ENCODE measurements at places on chromosomes 11 and 22.
A peak's percentile ranks its signal among the peaks of the same experiment; 100 is the strongest.

DNA sequence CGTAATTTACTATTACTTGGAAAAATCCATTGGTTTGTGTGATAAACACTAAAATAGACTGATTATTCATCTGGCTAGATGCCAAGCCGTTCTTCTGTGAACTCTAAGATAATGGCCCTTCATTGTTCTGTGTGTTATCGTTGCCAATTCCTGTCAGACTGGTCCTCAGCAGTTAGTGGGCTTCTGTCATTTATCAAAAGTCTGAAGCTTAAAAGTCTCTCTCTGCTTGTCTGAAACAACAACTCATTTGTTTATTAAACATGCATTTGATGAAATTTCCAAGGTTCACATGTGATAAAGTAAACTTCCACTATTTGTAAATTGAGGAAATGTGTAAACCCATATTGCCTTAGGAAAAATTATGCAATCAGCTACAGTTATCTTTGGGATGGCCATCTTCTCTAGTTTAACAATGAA, 21.1 kb upstream of the RDX start:
- DNase-seq, result peak; percentile 13

GRCh38 chr11:10515418-10515817, 25.6 kb downstream of the RNF141 start:
- no peak for DNase-seq

GRCh38 chr22:28670756-28671155, 8.9 kb downstream of the TTC28 start:
- DNase-seq, result no peak

DNA sequence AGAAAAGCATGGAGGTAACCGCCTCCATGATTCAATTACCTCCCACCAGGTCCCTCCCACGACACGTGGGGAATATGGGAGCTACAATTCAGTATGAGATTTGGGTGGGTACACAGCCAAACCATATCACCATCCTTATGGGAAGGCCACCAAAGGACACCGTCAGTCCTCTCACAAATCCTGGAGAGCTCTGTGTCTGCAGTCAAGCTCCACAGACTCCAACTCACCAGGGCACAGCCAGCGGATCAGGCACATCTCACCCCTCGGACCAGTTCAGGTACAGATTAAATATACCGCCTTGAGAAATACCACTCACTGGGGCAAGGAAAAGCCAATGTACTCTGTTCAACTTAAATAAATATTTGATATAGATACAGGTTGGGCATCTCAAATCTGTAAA, 100.3 kb downstream of the MICAL3 start:
- no peak for DNase-seq

DNA sequence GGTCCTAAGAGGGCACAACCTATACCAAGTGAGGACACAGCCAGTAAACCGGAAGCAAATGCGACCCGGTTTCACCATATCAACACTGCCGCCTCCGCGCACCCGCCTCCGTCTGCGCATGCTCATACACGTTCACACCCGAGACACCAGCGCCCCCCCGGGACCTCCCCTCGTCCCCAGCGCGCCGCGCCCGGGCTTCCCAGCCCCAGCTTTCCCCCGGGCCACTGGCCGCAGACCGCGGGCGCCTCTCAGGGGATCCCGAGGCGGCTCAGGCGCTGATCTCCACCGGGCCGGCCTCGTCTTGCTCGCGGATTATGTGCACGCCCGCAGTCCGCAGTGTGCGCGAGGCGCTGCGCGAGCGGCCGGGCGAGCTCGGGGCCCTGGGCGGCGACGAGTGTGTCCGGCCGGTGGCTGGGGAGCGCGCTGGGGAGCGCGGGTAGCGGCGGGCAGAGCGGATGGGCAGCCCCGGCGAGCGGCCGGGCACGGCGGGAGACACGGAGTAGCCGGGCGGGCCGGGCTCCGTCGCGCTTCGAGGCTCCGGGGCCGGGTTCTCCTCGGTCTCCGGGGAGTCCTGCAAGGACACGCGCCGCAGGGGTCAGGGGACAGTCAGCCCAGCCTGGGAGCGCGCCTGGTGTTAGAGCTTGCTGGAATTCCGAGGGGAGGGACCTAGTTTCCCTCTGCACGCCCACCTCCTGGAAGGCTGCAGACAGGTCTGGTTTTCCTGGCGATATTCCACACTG, 2.0 kb downstream of the HEPN1 start:
- DNase-seq, result peak; percentile 15

- peak; percentile 61 for DNase-seq
These were observed 30.7 kb downstream of the PDE2A start for GRCh38 chr11:72643547-72643946.

GRCh38 chr11:130533113-130533798, 84.8 kb downstream of the ADAMTS15 start:
- peak; percentile 42 for DNase-seq

DNA sequence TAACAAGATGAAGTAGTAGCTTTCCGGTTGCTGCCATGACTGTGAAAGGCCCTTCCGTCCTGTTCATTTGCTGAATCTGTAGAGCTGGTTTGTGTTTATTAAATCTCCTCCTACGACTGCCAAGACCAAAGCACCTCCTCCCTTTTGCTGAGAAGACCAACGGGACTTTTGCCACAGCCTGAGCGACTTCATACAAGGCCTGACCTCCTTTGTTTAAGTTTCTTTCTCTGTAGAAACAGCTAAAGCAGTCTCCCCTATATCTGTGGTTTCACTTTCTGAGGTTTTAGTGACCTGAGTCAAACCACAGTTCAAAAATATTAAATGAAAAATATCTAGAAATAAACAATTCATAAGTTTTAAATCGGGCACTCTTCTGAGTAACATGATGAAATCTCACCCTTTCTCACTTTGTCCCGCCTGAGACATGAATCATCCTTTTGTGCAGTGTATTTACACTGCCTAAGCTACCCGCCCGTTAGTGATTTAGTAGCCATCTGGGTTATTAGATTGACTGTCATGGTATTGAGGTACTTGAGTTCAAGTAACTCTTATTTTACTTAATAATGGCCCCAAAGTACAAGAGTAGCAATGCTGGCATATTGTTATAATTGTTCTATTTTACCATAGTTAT, 119.1 kb upstream of the LRRC4C start:
- no peak for DNase-seq

GRCh38 chr11:16935518-16936302, 78.5 kb downstream of the PLEKHA7 start:
- DNase-seq, result no peak

Data from kidney glomerular epithelial cell (primary cell).